ENCODE measurements at places on chromosomes 5 and 9.

DNA sequence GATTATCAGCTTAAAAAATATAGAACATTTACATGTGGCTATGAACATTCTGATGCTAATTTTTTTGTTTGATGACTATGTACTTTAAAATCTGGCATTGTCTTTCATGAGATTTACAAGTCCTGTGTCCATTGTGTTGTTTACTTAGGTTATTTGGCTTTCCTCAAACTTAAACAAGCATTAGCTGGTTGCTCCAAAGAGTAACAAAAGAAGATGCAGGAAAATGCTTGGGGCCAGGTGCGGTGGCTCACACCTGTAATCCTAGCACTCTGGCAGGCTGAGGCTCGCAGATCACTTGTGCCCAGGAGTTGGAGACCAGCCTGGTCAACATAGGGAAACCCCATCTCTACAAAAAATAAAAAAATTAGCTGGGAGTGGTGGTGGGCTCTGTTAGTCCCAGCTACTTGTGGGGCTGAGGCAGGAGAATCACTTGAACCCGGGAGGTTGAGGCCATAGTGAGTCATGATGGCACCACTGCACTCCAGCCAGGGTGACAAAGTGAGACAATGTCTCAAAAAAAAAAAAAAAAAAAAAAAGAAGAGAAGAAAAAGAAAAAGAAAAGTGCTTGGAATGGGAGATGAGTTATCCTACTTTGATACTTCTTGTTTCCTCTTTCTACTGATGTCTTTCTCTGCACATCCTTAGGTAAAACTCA, 39.7 kb downstream of the PAM start:
- DNase-seq = no peak

- no peak for DNase-seq
Measured at GRCh38 chr5:127643607-127644006, 5.3 kb upstream of the CTXN3 start.

GRCh38 chr9:11779971-11780370, 913.2 kb upstream of the TYRP1 start:
- DNase-seq = no peak

DNA sequence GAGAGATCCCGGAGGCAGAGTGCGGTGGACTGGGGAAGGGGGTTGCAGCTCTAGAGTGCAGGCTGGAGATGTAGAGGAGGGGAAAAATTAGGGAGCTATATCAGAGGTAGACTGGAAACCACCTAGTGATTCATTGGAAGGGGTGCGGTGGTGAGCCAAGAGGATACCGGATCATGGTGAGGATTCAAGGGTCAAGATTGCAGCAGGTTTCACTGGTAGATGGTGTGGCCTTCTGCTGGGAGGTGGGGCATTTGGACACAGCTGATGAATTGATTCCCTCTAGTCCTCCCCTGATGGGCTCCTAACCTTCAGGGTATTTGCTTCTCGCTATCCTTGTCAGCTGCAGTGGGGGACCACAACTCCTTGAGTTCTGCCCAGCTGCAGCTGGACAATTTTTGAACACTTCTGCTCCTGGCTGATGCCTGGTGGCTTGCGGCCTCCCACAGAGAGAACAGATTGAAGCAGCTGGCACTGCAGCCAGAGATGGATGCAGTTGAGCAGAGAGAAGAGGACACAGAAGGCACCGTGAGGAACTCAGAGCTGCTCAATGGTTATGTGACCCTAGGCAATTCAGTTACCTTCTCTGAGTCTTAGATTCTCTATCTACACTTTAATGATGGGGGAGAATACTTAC, 134.4 kb upstream of the ABCA1 start:
- DNase-seq = no peak

DNA sequence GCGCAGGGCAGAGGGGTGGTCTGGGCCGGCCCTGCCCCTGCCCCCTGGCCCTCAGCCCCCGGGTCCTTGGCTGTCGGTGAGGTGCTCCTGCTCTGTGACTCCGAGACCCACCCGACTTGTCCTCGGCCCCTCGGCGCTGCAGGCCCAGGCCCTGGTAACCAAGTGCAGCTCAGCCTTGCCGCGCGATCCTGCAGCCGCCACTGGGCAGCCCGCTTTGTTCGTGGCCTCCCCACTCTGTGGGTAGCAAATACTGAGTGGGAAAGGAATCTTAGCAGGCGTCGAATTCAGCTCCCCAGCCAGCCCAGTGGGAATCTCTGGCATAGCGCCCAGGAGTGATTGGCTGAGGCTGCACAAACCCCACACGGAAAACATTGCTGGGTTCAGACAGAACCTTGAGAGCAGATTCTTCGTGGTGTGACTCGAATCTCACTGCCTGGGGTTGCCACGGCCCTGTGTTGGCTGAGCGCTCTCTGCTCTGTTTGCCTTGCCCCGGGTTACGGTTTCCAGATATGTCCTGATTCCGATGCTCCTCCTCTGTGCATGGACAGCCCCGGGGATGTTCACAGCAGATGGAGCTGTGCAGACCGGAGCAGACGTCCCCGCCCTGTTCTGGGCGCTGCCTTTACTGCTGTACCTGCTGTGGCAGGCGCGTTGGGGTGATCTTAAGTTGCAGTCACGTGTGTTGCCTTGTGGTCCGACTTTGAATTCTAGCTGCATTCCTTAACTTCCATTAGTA, 13.4 kb upstream of the EXOC3 start:
- DNase-seq = no peak

DNA sequence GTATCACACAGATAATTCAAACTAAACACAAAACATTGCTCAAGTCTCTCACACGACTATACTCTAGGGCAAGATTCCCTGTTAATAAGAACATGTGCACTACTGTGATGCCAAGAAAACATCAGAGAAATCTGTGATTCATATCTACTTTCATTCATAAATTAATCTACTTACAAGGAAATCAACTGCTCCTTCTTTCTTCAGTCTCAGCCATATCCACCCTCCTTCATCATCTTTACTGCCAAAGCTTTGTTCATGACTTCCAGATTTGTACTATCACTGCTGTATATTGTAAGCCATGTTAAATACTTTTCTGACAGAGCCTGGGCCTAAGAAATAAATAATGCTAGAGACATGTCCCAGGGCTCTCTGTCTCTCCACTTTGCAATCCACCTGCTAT, 35.1 kb downstream of the CTNNAL1 start:
- no peak for DNase-seq

DNA sequence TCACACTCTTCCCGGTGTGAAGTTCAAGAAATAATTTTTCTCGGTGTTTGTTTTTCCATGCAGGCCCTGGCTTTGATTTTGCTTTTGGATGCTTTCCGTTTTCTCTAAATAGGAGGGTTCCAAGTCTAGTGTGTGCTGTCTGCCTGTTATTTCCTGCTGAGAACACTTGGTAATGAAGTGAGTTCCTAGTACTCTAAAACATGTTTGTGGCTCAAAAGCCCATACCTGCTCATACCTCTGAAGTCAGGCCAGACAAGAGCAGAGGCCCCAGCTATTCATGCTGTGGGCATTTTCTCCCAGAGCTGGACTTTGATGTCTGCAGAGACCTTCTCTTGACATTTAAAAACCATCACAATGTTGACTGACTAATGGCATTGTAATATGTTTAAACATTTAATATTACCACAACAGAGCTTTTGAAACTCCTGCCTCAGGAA, 211.2 kb downstream of the GOLPH3 start:
- DNase-seq = no peak

GRCh38 chr5:87674235-87674634, 261.5 kb upstream of the CCNH start:
- no peak for DNase-seq

GRCh38 chr5:132136906-132137305, 63.3 kb downstream of the CSF2 start:
- DNase-seq = no peak

GRCh38 chr5:35443803-35444595, 173.7 kb upstream of the SPEF2 start:
- DNase-seq = no peak

DNA sequence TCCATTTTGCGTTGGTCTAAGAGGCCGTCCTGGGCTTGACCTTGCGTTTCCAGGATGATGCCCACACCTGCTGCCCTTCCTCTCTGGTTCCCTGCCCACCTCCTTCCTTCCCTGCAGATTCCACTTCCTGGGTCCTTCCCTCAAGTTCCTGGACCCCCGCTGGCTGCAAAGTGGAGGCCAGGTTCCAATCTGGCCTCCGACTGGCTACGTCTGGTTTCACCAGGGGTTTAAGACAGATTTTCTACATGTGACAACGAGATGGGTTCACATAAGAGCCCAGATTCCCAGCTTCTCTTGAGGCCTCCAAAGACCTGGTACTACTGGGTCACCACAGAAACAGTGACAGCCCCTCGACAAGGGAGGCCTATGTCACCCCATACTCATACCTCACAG, 2.1 kb downstream of the MGAT4B start:
- DNase-seq = no peak

DNA sequence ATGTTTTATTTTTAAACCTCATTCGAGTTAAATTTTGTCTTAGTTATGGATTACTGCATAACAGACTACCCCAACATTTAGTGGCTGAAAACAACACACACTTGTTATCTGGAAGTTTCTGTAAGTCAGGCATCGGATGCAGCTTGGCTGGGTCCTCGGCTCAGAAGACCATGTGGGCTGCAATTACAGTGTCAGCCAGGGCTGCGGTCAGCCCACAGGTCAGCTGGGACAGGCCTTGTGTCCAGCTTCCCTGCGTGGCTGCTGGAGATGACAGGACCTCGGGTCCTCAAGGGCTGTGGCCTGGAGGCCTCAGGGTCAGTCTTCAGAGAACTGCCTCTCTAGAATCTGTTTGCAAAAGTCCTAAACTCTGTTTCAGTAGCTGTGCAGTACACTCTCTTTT, 219.0 kb upstream of the IRX1 start:
- DNase-seq = no peak

GRCh38 chr5:177194268-177194667, 60.7 kb downstream of the NSD1 start:
- DNase-seq = no peak

DNA sequence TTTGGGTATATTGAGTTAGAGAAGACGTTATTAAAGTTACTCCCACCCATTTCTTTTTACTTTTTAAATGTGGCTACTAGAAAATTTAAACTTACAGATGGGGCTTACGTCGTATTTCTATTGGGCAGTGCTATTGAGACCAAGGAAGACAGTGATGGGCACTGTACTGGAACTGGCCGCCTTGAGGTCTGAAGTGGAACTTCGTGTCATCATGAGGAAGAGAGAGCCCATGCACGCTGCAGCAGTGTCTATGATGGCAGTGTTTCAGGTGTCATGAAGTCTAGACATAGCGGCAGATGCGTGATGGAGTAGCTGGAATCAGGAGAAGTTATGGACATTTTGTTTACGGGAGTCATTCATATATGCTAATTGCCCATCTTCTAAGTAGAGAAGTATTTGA, 143.7 kb downstream of the LRRC70 start:
- no peak for DNase-seq

DNA sequence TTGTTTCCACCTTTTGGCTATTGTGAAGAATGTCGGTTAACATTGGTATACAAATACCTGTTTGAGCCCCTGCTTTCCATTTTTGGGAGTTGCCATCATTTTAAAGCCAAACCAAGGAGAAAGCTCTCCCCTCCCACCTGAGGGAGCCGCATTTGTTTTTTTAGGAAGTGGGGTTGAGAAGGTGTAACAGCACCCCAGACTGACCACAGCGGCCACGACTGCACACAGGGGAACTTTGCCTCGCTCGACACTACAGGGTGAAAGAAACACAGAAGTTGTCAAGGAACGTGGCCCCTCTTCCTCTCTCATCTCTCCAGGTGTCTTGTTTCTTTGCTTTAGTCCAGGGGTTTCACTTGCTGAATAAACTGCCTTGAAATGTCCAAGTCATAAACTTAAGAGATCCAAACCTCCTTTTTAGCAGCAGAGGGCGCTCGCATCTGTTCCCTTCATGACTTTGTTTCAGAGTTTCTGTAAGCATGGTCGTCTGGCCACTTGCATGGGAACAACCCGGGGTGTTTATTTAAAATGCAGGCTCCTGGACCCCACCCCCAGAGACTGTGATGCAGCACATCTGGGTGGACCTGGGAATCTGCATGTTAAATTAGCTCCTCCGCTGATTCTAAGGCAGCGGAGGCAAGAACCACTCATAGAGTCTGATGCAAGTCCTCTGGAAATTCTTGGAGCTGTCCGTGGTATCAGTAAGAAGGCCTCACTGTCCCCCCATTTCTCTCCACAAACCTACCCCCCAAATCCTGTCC, 2.1 kb upstream of the TTLL11 start:
- DNase-seq = peak; percentile 38

GRCh38 chr5:78540335-78541085, 108.1 kb downstream of the LHFPL2 start:
- no peak for DNase-seq

GRCh38 chr9:38393128-38393796, 760 bp downstream of the ALDH1B1 start:
- DNase-seq = no peak

DNA sequence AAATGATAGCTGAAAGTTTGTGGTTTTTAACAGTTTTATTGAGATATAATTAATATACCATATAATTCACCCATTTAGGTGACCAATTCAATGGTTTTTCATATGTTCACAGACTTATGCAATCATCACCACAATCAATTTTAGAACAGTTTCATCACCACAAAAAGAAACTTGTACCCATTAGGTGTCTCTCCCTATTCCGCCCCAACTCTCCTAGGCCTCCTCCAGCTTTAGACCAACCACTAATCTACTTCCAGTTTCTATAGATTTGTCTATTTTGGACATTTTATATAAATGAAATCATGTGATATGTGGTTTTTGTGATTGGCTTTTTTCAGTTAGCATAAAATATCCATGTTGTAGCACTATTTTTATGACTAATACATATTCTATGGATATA, 38.6 kb downstream of the YTHDC2 start:
- DNase-seq = no peak

DNA sequence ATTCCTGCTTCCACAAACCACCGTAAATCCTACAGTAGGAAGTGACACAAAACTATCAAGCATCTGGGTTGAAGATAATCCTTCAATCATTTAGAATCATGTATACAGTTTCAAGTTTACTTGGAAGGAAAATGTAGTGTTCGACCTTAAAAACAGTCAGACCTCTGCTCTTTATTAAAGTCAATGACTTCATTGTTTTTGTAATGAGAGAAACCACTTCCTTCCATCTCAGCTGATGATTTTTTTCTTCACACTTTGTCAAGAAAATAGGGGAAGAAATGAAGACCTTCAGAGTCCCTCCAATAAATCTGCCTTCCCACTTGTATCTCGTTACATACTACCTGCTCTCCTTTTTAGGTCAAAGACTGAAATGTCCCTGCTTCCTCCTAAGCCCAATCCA, 30.1 kb downstream of the TUSC1 start:
- no peak for DNase-seq

DNA sequence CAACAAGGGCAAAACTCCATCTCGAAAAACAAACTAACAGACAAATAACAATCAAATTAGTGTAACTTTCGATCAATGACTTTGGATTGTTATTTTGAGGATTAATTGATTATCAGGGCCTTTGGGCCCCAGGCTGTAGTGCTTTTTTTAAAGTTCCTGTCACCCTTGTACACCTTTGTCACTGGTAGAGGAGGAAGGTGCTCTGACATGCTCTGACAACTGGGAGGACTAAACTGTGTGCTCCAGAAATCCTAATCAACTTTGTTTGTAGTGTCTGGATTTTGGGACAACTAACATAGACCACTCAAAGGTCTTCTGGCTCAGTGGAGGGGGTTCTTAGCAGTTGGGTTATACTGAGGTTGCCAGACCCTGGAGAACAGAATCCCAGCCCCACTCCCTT, 1.8 kb downstream of the TXN start:
- no peak for DNase-seq

GRCh38 chr5:139392324-139392677, 2.6 kb upstream of the MZB1 start:
- DNase-seq = no peak

GRCh38 chr5:54021431-54022164, 288.8 kb downstream of the ARL15 start:
- DNase-seq = no peak

GRCh38 chr5:106171132-106171531, 1499.6 kb downstream of the EFNA5 start:
- DNase-seq = no peak
